ENCODE measurements at places on chromosomes 16 and 17.

DNA sequence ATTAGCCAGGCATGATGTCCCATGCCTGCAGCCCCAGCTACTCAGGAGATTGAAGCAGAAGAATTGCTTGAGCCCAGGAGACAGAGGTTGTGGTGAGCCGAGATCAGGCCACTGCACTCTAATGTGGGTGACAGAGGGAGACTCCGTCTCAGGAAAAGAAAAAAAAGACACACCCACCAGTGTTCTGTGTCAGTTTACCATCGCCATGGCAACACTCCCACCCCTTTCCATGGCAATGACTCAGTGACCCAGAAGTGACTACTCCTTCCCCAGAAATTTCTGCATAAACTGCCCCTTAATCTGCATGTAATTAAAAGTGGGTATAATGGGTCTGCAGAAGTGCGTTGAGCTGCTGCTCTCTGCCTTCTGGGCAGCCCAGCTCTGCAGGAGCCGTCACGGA is 4.0 kb upstream of the ZC3H18 start:
- DNase-seq = no peak

- DNase-seq = peak; percentile 11
These were observed 71.0 kb upstream of the CCL1 start for GRCh38 chr17:34434052-34434451.

DNA sequence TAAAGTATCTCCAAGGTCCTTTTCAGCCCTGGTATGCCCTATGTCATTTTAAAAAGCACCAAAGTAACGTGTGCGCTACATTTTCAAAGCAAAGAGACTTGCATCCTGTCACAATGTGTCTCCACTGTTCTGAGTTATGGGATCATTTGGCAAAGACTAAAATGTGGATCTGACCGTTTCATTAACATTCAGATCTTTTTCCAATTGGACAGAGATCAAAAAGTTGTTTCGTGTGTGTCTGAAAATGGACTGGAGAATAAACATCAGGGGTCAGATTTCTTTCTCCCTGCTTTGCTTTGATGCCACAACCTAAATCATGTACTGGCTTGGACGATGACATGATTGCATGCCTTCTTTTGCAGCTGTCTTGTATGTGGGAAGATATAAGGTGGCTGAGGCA is 136.0 kb upstream of the NOG start:
- DNase-seq = no peak

GRCh38 chr16:10849736-10850477 is 27.1 kb upstream of the CIITA start:
- DNase-seq = no peak

DNA sequence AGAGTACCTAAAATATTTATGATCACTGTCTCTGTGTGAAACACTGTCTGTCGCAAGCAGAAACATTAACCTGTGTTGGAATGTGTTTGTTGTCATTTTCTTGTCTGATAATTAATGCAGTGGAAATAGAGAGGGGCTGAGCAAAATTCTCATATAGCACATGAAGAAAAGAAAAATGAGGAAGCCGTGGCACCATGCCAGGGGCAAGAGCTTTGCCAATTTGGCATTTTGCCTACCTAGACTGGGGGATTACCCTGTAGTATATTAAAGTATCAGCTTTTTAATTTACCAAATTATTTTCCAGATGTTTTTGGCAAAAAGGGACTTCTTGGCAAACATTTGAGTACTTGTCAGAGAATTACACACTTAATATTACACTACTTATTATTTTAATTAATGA is 1326.6 kb upstream of the GOT2 start:
- DNase-seq = no peak
